ENCODE measurements at places on chromosomes 3 and 15.
A peak's percentile ranks its signal among the peaks of the same experiment; 100 is the strongest.

DNA sequence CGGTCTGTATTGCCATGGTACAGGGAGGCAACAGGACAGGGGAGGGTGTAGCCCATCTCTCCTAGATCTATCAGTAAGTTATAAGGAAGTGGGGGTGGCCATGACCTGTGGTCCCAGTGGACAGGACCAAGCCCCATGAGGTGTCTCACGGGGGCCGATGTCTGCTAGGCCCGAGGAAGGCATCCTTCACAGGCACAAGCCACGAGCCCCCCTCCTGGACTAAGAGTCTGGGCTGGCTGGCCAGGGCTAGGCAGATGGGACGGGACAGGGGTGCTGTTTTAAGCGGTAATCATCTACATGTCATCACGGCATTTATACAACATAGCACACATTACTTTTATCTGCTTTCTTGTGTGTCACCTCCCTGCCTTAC, 2.6 kb upstream of the TBC1D2B start:
- DNase-seq = no peak

- DNase-seq = no peak
Observed at GRCh38 chr3:178505832-178506231, 30.4 kb upstream of the KCNMB2 start.

- no peak for DNase-seq
Observed at GRCh38 chr3:171420667-171421066, 39.5 kb downstream of the TNIK start.

DNA sequence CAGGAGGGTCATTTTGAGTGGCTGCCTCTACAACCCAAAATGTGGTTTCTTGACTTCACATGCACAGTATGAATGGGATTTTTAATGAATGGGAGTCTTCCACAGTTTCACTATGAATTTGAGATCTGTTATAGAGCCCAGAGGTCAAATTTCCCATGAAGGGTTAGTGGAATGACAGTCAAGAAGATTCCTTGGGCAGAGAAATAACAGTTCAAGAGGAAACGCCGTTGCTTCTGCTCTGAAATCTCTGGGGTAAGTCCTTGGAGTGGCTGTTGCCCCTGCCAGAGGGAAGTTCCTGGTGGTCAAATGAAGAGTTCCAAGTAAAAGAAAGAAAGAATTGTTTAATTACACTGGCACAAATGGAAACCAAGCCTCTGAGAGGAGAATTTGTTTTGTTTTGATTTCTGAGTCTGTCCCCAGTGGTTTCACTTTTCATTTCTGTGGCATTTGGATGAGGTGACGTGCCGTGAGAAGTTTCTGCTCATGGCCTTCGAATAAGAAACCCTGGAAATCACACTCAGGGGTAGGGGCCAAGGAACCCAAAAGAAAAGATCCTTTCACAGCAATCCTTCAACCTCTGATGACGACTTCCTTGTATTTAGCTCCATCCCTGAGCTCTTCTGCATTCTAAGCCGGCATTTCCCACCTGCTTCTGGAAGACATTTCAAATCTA, 77.5 kb upstream of the IL12A start:
- peak; percentile 16 for DNase-seq

- DNase-seq = no peak
Observed at GRCh38 chr3:194851941-194852340, 166.3 kb downstream of the FAM43A start.

DNA sequence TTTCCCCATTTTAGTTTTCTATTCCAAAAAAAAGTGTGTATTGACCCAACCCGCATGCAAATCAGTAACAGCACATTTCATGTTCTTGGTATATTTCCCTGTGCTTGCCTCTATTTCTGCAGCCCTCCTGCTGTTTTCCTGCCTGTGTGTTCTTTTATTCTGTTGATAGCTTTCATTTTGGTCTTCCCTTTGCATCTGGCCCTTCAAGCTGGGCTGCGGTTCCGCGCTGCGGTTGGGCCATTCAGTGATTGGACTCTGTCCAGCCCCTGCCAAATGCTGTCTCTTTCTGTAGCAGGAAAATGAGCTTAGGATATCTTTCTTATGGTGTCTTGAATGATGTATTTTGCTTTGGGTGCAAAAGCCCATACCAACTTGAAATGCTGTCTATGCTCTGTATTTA, 49.9 kb downstream of the ZNF621 start:
- no peak for DNase-seq

GRCh38 chr3:127424766-127425504, 137.1 kb upstream of the PRR20G start:
- no peak for DNase-seq

GRCh38 chr15:72098040-72098439, 19.9 kb downstream of the MYO9A start:
- DNase-seq = no peak

DNA sequence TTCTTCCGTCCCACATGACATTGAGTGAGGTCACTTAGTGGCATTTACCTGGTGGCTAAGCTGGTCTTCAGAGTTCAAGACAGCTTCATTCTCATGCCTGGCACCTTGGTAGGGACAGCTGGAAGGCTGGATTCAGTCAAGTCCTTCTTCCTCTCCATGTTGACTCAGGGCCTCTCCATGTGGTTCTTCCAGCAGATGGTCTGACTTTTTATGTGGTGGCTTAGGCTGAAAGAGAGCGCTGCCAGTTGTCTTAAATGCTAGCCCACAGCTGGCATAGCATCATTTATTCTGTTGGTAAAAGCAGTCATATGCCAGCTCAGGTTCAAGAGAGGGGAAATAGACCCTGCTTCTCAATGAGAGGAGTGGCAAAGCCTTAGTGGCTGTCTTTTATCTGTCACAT, 53.0 kb upstream of the CTDSPL start:
- no peak for DNase-seq

DNA sequence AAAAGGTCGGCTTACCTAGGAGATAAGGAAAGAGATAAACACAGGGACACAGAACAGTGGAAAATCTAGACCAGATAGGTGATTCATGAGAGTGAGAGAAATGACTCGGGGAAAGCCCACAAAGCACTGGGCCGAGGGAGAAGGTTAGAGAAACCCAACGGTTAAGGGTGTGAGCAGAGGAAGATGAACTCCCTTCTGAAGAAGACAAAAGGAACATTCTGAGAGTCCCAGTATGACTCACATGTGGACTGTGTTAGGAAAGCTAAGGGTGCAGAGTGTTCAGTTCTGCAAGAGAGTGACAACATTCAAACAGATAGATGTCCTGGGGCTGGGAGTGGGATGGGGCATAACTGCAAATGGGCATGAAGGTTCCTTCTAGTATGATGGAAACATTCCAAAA, 83.0 kb downstream of the CNTN3 start:
- no peak for DNase-seq

DNA sequence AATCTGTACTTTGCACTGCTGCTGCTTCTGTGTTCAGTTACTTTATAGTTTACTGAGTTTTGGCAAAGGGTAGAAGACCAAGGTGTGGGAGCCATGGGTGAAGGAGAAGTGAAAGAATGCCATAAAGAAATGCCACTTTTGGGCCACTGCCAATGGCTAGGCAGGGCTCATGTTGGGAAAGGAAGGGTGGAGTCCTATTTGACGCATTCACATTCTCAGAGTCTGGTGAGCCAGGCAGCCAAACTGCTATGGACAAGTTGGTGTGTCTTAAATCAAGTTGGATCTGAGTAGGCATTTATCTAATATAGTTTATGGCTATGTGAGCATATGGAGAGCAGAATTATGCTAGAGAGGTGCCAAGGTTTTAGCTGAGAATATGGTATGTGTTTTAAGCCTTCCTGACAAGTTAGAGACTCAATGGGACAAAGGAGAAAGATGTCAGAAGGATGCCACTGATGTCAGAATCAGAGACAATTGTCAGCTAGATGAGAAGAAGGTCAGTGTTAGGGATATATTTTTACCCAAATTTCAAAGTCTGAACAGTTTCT, 296.1 kb downstream of the AGBL1 start:
- DNase-seq = no peak

DNA sequence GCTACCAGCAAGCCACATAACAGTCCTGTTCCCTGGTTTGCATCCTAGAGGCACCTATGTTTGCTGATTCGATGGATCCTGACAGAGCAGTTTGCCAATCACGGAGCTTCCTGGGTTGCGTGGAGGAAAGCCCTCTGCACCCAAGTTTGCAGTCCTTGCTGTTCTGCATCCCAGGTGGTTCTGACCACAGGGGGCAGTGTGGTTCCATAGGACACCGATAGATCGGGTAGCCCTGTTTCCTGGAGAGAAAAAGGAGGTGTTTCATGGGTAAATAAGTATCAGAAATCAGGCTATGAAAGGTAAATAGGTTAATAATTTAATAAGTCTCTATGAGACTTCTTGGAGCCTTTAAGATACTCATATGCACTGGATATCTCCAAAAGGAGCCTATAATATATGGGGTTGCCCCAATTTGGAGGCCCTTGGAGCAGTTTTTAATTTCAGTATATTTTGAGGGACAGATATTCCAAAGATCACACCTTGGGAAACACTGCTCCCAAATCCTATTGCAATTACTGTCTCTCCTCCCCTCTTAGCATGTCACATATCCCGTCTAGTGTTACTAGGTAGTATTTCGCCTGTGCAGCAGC, 194.6 kb upstream of the TPM1 start:
- DNase-seq = peak; percentile 77

GRCh38 chr15:65275728-65276126, 11.0 kb downstream of the PARP16 start:
- no peak for DNase-seq

- DNase-seq = no peak
Observed at GRCh38 chr15:57797110-57797509, 90.6 kb downstream of the POLR2M start.

GRCh38 chr3:185070491-185071286, 82.2 kb downstream of the C3orf70 start:
- DNase-seq = no peak

DNA sequence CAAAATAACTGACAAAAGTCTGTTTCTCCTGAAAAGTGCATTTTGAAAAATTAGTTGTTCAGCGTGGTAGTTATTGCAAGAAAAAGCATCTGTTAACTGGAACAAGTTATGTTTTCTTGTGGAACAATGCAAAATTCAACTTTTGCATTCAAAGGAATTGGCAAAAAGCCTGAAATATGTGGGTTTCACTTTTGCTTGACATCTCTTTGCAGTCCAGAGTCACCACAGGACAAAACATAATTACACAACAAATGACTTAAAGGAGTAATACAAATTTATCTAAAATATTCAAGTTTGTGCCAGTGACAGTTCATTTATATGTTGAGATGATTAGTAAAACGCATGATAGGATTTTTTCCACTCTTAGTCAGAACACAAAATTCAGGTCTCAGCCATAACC, 96.3 kb upstream of the P2RY1 start:
- no peak for DNase-seq

DNA sequence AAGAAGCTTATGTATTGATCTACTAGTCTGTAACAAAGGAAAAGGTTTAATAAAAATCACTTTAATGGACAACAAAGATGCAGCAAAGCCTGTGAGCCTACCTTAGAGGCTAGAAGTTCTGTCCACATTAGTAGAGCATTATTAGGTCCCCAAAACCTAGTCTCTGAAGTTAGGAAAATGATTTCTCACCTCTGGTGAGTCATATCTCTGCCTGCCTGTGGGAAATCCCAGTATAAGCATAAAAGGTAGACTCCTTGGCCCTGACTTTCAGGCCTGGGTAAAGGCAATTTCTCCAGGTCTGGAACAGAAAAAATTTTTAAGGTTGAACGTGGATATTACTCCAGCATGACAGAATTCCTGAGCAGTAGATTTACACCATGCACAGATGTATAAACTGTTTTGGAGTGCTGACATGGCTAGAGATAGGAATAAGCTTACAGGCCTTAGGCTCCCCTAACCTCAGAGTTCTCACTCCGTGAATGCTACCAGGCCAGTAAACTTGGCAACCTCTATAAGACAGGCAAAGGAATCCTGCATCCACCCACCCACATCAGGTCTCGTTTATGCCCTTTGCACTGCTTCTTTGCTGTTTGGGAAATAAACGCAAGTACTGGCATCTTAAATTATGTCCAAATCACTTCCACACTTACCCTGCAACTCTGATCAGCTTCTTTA, 104.1 kb downstream of the SERPINI1 start:
- DNase-seq = no peak

DNA sequence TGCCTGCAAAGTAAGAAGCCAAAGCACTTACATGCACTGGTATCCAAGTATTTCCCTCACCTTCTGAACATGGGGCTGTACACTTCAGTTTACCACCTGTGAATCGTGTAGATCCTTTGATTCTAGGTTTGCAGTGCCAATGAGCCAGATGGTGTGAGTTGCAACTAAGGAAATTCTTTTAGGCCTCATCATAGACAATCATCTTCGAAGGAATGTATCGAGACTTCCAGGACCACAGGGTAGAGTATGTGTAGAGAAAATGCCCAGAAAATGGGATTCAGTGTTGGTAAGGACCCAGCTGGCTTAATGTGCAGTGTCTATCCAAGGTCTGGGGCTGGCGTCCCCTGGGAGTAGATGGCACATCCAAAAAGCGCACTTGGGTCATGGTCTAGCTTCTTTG, 323.2 kb upstream of the TPM1 start:
- DNase-seq = no peak

DNA sequence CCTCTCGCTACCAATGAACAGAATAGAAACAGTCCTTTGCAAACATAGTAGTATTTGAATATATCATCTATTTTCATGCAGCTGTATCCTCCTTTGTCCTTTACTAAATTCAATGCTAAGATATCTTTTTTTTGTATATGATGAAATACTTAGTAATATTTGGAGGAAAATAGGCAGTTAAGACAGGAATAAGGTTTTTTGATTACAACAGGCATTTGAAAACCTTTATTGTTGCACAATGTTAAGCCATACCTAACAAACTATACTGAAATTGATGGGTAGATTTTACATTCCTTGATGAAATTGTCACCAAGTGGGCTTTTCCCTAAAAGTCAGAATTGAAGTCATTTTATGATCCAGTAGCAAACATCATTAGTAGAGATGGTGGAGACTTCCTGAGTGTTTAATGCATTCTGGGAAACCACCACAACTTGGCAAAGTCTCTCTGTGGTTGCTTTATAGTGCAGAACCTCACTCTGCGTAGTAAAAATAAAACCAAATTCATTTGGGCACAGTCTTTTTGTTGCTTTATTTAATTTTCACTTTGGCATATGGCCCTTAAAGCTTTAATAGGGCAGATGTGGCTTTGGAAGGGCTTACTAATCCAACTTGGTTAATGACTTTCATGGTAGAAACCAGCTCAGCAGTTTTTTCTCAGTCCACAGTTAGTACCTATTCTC, 216.0 kb downstream of the DIPK2A start:
- DNase-seq = no peak

GRCh38 chr3:36795622-36796021, 31.3 kb upstream of the DCLK3 start:
- no peak for DNase-seq

GRCh38 chr3:187836823-187837770, 91.8 kb upstream of the BCL6 start:
- no peak for DNase-seq

DNA sequence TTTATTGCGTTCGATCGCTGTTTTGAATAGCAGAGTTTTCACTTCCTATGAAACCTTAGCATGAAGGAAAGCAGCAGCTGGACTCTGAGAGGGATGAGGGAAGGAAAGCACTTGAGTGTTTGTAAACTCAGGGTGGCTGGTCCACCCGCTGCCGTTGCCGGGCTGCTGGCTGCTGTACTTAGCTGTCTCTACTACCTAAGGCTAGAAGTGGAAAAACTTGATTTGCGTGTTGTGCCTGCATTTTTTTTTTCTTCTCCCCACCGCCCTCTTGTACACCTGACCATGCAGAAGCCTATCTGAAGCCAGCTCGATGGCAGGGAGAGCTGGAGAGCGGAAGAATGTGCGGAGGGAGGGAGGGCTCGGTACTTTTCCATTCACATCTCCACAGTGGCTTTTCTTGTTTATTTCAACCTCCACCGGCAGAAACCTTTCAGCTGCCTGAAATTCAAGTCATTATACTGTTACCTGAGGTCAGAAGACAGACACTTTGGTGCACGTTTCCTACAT, 4.8 kb upstream of the BCL6 start:
- DNase-seq = no peak
